ENCODE measurements at places on chromosomes 2 and 18.

- no peak for DNase-seq
Measured at GRCh38 chr2:221596192-221596591, 24.1 kb upstream of the EPHA4 start.

DNA sequence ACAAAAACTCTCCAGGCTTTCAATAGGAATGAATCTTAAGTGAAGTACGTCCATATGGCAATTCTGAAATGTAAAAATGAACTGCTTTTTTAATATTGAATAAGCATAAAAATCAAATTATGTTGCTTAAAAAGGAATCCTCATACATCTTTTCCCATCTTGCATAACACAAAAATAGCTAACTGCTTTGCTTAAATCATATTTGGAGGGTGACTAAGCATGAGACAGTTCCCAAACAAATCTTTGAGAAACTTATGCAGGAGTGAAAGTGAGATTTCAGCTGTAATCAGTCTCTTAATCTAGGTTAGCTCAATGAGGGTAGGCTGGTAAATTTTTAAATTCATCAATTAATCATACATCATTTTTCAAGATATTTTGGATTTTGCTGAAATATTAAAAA lies 111.5 kb downstream of the MBD5 start:
- no peak for DNase-seq

GRCh38 chr2:38260469-38260868 lies 116.6 kb downstream of the ATL2 start:
- no peak for DNase-seq

DNA sequence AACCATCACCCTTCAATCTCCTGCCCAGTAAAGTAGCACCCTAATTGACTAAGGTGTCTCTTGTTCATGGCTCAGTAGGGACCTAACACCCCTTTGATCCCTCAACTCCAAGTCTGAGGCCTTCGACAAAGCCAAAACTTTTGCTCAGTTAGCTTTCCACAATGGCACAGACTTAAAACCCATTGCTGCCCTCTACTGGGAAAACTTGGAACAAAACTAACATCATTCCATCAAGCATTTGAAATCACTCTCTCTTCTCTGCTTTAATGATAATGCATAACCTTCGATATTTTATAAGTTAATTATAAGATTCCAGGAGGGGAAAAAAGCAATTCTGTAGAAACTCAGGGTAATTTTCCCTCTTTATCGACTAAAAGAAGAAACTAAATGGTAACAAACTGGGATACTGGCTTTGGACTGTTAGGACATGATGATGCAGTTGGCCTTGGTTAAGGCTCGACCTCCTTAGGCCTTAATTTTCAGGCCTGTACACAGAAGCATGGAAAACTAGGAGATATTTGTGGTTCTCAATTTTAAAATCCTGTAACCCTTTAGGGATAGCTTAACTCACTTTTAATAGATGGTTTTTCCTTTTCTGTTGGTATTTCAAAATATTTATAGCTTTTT lies 127.8 kb downstream of the STK39 start:
- DNase-seq = peak; percentile 69

Measured in neuronal stem cell (in vitro differentiated cells).